Fibroblast of skin of right quadriceps (primary cell): ENCODE measurements at places on chromosomes 3 and 15.

DNA sequence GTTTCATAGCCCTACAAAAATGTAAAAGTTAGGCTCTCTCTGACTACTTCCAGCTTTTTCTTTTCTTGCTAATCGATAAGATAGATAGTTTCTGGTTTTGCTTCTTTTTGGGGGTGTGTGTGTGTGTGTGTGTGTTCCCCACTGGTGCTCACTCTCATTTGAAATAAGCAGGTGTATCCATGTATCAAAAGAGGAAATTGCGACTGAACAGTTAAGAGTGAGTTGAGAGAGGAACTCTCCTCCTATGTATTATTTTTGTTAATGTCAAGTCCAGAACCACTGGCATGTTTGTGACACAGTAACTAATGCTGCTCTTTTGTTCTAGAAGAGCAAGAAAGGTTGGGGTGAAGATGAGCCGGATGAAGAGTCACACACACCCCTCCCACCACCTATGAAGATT, 96.7 kb upstream of the UMPS start:
- DNase-seq, result no peak

DNA sequence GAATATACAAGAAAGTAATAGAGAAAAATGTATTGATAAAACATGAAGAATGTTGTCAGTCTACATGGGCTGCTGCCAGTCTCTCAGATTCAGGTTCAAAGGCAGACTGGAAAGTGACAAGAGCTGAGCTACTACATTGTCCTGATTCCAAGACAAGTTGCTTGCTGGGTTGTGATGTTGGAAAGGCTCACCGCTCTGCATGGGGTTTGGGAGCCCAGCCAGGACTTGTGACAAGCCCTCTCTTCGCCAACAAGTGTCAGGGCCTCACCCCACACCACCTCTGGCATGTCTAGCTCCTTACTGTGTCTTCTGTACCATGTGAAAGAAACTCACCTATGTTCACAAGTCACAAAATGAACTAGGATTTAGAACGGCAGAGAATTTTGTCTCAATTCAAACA, 43.0 kb upstream of the SH3GL3 start:
- DNase-seq, result no peak

DNA sequence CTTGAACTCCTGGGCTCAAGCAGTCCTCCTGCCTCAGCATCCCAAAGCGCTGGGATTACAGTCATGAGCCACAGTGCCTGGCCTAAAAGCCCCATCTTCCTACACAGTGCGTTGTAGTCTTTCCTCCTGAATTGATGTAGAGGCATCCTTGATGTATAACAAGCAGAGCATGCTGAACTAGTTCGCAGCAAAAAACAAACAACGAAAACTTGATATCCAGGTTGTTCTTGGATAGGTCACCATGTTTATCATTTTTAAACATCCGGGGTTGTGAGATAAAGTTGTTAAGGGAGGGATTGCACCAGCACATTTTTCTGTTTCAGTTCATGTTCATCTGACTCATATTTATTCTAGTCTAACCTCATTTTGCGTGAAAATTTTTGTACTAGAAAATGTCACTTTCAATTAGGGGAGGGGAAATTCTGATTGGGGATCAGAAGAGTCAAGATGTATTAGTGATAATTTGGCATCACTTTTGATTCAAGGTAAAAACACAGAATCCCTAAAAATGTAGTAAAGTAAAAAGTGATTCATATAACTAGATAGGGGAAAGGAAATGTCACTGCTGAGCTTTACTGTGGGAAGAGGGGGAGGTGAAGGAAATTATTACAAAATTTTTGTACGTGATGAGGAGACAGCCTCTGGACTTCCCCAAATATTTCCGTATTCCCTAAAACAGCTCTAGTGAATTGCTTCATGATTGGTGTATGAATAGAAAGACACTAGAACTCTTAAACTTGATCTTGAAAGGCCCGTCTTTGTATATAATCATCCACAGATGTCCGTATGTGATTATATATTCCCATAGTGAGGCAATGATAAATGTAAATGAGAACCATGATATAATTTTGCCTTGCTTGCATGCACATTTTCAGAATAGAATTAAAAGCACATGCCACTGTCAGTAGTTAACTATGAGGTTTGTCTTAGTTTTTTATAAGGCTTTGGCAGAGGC, 22.9 kb downstream of the RAB8B start:
- peak; percentile 94 for DNase-seq

DNA sequence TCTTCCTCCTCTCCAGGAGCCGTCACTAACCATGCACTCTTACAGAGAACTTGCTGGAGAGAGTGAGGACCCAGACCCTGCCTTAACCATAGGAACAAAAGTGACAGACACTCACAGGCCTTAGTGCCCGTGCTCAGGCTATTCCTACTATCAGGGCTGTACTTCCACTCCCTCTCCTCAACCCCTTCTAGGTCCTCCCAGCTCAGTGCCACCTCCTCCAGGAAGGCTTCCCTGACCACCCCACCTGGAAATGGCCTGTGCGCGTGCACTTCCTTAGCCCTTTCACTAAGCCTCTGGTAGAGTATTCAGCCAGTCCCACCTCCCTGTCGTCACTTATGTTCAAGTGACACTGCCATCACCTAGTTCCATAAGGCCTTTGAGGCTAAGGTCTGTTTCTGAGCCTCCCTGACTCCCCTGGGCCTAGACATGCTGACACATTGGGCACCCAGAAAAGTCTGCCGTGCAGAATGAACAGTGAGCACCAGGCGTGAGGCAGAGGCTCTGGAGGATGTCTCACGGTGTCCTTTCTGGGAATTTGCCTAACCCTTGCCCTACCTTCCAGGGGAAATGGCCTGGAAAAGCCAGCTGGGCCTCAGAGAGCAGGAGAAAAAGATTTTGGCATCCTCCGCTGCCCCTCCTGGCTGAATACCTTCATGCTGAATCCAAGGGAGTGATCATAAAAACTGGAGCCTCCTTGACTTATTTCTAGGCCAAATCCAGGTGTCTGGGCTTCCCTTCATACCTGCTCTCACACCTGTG, 108.6 kb upstream of the SMAD3 start:
- DNase-seq, result no peak

DNA sequence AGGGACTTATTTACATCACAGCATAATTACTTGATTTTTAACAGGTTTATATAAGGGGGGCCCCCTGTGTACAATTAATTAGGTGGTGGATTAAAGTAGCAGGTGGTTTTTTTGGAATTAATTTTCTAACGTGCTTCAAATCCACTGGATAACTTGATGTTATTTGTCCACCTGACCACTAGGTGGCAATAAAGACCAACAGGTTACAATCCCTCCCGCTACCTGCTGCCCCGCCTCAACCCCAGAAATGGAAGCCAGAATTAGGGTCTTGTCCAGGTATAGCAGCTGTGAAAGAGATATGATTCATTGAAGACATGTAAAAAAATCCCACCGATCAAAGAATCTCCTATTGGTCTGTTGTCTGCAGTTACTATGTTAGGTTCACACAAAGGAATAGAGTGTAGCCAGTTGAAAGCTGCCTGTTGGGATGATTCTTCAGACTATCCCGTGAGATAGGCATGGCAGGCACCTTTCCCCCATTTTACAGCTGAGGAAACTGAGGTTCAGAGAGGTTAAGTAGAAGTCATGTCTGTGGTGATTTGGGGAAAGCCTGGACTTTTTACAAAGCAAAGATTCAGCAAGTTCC, 44.0 kb downstream of the MFSD1 start:
- DNase-seq, result peak; percentile 22

DNA sequence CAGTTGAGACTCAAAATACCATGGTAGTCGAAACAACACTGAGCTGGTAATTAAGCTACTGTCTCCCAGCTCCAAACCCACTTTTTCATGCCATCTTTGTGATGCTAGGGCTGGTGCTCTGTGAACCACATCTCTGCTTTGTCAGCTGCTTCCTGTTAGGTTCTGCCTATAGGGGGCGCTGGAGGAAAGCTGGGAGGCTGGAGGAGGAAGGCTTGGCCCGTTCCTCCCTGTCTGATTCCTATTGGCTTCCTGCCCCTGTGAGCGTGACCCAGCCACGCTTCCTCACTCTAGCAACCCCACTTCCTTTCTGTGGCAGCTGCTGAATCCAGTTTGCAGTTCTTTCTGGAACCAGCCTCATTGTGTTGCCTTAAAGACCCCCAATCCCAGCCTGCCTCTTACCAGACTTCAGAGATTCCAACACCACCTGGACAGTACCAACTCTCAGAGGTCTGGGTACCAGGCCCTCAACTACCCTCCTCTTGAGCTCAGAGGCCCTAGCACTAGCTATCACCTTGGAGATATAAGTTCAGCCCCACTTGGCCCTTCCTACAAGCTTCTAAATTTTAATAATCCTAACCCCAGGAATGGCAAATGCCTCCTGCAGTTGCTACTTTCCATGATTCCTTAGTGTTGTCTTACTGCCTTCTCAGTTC, 120.9 kb downstream of the ERC2 start:
- DNase-seq, result no peak

GRCh38 chr3:118587037-118587741, 447.5 kb downstream of the IGSF11 start:
- DNase-seq, result no peak

GRCh38 chr15:25391971-25392721, 46.7 kb downstream of the UBE3A start:
- DNase-seq, result peak; percentile 95

GRCh38 chr3:156461889-156462288, 93.0 kb downstream of the SSR3 start:
- no peak for DNase-seq

GRCh38 chr3:171977860-171978259, 61.5 kb upstream of the FNDC3B start:
- no peak for DNase-seq

GRCh38 chr3:46693892-46694226, 380 bp upstream of the ALS2CL start:
- no peak for DNase-seq

DNA sequence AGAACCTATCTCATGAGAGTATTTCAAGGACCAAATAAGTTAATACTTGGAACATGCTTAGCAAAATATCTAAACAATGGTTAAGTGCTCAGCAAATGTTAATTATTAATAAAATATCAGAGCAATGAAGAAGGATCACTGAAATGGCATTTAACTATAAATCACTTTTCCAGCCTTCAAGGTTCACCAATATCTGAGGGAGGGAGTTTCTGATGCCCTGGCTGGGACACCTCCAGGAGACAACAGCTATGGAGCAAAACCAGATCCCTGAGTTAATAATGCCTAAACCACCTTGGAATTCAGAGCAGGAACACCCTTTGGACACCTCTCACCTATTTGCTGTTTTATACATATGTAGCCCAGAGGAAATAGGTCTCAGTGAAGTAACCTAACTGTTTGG, 6.4 kb upstream of the FAM174B start:
- DNase-seq, result no peak

- DNase-seq, result no peak
Observed at GRCh38 chr3:126945891-126946290, 37.0 kb upstream of the PLXNA1 start.

- no peak for DNase-seq
Observed at GRCh38 chr3:168121184-168122017, 25.7 kb upstream of the GOLIM4 start.

GRCh38 chr15:101256757-101257156, 4.9 kb upstream of the CHSY1 start:
- DNase-seq, result no peak

- DNase-seq, result peak; percentile 86
Observed at GRCh38 chr3:69033470-69033869, 18.7 kb downstream of the TMF1 start.

DNA sequence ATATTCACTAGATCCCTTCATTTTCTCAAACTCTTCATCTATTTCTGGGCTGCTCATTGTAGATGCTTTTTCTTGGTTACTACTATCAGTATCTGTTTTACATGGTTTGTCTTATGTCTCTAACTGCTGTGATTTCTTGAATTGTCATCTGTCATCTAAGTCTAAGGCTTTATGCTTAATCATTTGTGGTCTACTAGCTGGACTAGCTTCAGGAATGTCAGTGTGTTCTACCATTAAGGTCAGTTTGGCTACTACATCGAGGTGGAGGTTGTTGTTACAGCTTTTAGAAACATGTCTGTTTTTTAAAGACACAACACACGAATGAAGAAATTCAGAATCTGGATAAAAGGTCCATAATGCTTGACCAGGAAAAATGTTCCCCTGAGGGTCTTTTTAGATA, 82.2 kb downstream of the ABI3BP start:
- no peak for DNase-seq

- peak; percentile 34 for DNase-seq
Observed at GRCh38 chr15:29268706-29269484, 727 bp downstream of the NSMCE3 start.

DNA sequence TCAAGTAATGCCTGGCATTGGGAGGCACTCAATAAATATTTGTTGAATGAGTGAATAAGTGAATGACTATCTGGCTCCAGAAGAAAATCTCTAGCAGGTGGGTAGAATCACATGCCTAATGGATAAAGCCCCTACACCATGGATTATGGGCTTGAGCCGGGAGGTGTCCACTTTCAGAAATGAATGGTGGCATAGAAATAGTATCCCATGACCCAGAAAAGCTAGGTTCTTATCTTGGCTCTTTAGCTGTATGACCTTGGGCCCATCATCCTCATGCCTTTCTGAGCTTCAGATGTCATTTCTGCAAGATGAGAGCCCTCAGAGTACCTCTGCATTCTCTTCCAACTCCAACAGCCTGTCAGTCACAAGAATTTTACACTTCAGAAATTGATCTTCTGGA, 37.3 kb upstream of the TNIK start:
- no peak for DNase-seq

DNA sequence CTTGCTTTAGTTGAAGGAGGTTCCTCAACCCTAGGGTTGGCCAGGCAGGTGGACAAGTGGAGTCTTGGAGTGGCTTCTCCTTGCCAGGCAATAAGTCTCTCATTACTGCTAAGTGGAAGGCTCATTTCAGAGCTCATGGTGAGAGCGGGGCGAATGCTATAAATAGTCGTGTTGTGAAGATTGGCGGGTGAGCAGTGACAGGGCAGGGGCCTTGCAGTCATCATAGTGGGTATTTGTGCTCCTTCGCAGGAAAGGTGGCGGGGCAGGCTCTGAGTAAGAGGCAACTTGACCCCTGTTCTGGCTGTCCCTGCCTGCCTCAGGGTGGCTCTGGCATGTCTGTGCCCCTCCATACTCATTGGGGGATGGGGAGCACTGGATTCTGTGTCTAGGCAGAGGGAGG, 8.7 kb upstream of the GRM2 start:
- DNase-seq, result no peak

DNA sequence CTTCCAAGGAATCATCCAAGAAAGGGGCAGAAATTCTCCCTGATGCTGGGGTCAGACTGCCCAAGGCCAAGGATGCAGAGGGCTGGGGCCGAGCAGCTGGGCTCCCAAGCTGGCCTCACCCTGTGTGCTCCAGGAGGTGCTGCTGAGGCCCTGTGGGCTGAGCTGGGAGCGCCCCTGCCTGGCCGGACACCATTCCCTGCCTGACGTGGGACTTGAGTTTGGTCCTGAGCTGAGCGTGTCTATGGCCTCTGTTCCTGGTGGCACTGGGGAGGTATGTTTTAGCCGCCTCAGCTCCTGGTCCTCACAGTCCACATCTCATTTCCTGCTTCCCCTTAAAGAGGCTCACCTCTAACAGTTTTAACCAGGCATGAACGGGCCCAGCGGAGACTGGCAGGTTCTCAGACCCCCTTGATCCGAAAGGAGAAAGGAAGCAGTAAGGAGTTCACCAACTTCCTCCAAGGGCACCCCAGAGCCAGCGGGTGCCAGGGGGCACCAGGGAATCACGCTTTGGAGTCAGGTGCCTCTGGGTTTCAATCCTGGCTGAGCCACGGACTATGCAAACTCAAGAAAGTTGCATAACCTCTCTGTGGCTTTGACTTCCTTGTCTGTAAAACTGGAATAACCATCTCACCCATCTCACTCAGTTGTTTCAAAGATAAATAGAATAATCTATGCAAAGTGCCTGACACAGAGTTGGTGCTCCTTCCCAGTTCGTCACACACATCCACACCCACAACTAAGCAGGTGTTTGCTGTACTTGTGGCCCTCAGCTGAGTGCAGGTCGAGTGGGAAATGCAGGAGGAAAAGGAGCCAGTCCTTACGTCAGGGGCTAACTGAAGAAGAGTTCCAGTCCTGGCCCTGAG, 48.6 kb downstream of the SLC12A8 start:
- no peak for DNase-seq
